ENCODE measurements at places on chromosomes 4 and X.

- DNase-seq, result no peak
Measured at GRCh38 chr4:85515701-85516100, 40.8 kb downstream of the ARHGAP24 start.

GRCh38 chrX:140765043-140765784 lies 55.7 kb downstream of the LINC00632 start:
- DNase-seq, result no peak

DNA sequence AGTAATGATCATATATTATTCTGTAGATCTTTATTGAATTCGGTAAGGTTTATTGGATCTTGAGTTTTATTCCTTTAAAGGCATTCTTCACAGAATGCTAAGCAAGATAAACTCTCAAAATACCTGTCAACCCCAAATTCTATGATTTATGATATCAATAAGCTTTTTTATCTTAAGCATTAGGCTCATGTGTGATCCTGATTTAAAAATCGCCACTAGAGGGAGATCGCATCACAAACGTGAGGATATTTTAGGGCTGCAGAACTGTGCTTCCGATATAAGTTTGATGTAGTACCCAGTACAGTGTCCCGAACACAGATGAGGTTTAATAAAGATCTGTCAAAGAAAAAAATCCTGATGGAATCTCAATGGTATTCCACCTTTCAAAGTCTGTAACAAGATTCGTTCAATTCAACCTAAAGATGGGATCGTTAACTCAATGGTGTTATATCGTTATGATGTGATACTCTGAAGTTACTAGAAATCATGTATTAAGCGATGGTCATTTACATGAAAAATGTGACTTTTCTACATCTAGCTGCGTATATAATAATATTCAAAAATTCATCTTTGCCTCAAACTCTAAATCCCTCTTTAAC lies 169.0 kb downstream of the CORIN start:
- DNase-seq, result no peak

- no peak for DNase-seq
Measured at GRCh38 chrX:154123241-154124219, 20.5 kb upstream of the OPN1LW start.

- no peak for DNase-seq
Measured at GRCh38 chr4:20262221-20262620, 10.5 kb downstream of the SLIT2 start.
